ENCODE measurements at places on chromosomes 2 and 18.

DNA sequence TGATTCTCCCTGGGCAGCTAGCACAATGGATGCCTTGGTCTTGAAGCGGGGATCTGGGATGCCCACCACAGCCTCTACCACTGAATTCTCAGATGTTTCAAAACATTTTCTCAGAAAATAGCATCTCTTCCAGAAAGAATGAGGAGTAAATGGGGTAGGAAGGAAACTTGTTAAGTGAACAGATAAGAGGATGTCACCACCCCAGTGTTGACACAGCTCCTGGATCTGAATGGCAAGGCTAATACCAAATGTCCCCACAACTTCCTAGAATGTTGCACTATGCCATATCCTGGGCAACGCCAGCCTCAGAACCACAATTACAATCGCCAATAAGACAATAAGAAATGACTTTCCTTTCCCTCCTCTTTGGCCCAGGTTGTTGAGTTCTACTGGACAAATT lies 177.2 kb downstream of the BCL11A start:
- no peak for DNase-seq

GRCh38 chr2:130869441-130870160 lies 32.9 kb downstream of the ARHGEF4 start:
- DNase-seq: no peak

DNA sequence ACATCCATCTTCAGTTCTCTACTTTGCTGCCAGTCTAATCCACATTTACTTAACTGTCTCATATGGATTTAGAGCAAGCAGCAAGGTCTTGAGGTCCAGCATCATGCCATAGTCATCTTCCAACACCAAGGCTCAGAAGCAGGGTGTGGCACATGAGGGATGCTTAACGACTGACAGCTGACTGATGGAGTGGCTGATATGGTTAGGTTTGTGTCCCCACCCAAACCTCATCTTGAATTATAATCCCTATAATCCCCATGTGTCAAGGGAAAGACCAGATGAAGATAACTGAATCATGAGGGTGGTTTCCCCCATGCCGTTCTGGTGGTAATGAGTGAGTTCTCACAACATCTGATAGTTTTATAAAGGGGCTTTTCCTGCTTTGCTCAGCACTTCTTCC lies 257.3 kb downstream of the NBAS start:
- no peak for DNase-seq

DNA sequence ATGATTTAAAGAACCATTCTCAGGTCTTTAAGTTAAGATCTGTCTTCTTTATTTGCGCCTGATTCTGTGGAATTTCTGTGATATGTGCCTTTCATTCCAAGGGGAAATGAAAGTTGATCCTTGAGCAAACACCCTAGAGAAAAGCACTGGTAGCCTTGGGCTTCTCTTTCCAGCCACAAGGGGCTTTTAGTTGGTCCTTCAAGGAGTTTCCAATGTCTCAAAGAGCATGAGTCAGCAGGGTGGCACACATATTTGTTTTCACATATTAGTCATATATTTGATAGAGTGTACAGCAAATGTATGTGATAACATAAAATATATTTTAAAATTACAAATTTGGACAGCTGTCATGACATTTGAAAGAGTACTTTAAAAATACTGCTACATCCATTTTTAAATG lies 339.5 kb downstream of the TXNL1 start:
- no peak for DNase-seq

DNA sequence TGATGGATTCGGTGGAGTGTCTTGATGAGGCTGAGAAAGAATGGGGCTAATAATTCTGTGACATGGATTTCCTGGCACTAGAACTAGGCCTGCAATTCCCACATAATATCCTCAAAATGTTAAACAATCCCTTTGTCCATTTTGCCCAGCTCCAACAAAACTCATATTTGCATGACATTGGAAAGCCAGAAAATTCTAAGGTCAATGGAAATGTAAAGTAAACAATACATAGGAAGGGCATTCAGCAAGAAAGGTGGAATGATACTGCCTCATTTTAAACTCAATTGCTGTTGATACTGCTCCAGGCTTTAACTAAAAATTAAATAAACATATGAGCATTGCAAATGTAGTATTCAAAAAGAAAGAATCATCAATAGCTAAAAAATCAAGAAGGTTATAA lies 434.8 kb upstream of the SLC8A1 start:
- DNase-seq: no peak

GRCh38 chr18:13501891-13502290 lies 224.5 kb downstream of the FAM210A start:
- DNase-seq: peak; percentile 40
